ENCODE measurements at places on chromosomes 11 and 22.

- H3K27me3 ChIP-seq, result no peaks in the 10 kb centered on the region
- H3K36me3 ChIP-seq, result no peaks in the 10 kb centered on the region
- DNase-seq, result no peak
- H3K4me1 ChIP-seq, result no peaks in the 10 kb centered on the region
- no peak overlapping the region for H3K27ac ChIP-seq
- H3K4me3 ChIP-seq, result no peak overlapping the region
These were observed 54.0 kb downstream of the C11orf91 start for GRCh38 chr11:33646629-33647028.

GRCh38 chr11:1707751-1708150 lies 10.8 kb downstream of the KRTAP5-6 start:
- H3K4me1 ChIP-seq, result peaks cover 7% of the 10 kb centered on the region
- H3K4me3 ChIP-seq, result no peak overlapping the region
- peaks cover 39% of the 10 kb centered on the region for H3K27me3 ChIP-seq
- H3K27ac ChIP-seq, result no peak overlapping the region
- no peaks in the 10 kb centered on the region for H3K36me3 ChIP-seq

DNA sequence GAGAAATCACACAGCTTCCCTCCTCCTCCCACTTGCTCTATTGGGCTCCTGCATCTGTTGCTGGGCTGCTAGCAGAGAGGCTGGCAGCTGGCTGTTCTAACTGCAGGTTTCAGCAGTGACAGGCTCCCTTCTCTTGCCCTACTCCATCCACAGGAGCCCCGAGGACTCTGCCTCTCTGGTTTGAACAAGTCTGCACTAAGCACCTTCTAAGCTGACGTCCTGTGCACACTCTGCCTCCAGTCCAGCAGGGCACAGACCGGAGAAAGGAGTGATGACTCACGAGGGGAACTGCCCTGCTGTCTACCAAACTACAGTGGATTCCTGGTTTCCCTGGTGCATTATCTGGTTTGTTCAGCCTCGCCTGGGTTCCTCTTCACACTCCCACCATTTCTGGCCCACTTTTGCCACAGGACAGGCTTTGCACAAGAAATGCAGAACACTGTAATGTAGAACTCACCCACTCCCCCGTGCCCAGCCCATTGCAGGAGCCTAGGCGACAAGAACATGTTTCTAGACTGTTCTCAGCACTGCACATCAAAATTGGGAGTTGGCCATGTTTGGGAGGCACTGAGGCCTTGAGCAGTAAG lies 26.0 kb downstream of the IL10RA start:
- peaks cover 1% of the 10 kb centered on the region for H3K4me1 ChIP-seq
- DNase-seq, result no peak
- no peaks in the 10 kb centered on the region for H3K36me3 ChIP-seq
- H3K27ac ChIP-seq, result no peak overlapping the region
- peaks cover 18% of the 10 kb centered on the region for H3K27me3 ChIP-seq

DNA sequence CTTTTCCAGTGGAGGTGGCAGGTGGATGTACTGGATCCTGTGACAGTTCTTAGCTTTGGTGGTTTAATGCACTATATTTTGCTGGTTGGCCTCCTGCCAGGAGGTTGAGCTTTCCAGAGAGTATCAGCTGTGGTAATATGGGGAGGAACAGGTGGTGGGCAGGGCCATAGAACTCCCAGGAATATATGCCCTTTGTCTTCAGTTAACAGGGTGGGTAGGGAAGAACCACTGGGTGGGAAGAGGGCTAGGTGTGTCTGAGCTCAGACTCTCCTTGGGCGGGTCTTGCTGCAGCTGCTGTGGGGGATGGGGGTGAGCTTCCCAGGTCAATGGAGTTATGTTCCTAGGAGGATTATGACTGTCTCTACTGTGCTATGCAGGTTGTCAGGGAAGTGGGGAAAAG lies 203.8 kb downstream of the DLG2 start:
- H3K27ac ChIP-seq, result no peak overlapping the region
- H3K27me3 ChIP-seq, result no peaks in the 10 kb centered on the region
- no peaks in the 10 kb centered on the region for H3K36me3 ChIP-seq
- no peak overlapping the region for H3K4me3 ChIP-seq
- DNase-seq, result no peak

DNA sequence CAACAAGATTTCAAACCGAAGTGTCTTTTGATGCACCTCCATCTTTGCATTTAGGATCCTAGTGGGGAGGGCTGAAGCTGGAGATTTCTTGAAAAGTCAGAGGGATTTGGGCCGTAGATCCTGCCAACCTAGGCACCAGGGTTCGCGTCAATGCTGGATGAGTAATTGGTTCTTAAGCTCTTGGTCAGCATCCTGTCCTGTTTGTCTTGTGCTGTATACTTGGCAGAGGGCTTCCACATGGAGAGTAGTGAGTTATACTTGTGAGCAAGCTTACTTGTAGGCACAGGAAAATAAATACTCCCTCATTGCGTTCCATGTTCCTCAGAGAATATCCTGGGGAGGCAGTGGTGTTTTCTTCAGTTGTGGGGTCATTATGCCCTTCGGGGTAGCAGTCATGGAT lies 12.6 kb downstream of the INSC start:
- peaks cover 12% of the 10 kb centered on the region for H3K27me3 ChIP-seq
- no peak overlapping the region for H3K27ac ChIP-seq
- H3K4me1 ChIP-seq, result no peaks in the 10 kb centered on the region
- no peak overlapping the region for H3K4me3 ChIP-seq
- H3K36me3 ChIP-seq, result no peaks in the 10 kb centered on the region

DNA sequence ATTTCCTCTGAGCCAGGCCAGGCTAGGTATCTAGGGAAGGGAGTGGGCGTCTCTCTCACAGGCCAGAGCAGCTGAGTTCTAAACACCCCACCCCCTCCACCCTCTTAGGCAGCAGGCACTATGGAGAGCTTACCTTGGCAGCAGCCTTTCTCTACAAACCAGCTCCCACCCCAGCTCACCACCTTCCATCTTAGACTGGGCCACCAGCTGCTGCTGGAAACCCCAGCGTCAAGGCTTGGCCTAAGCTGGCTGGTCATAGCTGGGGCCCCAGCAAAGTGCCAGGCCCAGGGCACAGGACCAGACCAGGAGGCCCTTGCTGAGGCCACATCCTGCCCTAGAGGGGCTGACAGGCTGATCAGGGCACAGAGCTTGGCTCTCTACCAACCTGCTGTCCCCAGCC lies 20.2 kb downstream of the SLC22A12 start:
- H3K4me3 ChIP-seq, result no peak overlapping the region
- H3K36me3 ChIP-seq, result no peaks in the 10 kb centered on the region
- peaks cover 20% of the 10 kb centered on the region for H3K27me3 ChIP-seq
- no peak overlapping the region for H3K27ac ChIP-seq
- DNase-seq, result no peak

GRCh38 chr11:68498321-68498720 lies 37.8 kb downstream of the PPP6R3 start:
- no peak overlapping the region for H3K4me3 ChIP-seq
- H3K36me3 ChIP-seq, result no peaks in the 10 kb centered on the region
- no peaks in the 10 kb centered on the region for H3K27me3 ChIP-seq
- H3K27ac ChIP-seq, result no peak overlapping the region
- no peak for DNase-seq

DNA sequence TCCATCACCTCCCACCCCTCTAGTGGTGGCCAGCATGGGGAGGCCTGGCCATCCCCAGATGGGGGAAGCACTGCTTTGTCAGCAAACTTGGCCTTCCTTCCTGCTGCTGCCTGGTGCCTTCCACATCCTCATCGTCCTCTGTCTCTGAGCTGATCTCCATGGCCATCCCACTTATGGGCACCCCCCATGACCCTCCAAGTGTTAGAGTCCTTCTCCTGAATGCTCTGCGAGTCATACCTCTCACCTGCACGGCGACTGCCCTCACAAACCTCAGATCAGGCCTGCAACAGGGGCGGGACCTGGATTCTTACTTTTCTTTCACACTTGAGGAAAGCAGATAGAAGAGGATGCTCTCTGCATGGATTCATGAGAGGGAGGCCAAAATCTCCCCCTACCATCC lies 24.0 kb downstream of the POU2AF1 start:
- H3K27me3 ChIP-seq, result peaks cover 4% of the 10 kb centered on the region
- no peak overlapping the region for H3K4me3 ChIP-seq
- no peak overlapping the region for H3K27ac ChIP-seq
- H3K4me1 ChIP-seq, result peaks cover 52% of the 10 kb centered on the region
- H3K36me3 ChIP-seq, result no peaks in the 10 kb centered on the region

DNA sequence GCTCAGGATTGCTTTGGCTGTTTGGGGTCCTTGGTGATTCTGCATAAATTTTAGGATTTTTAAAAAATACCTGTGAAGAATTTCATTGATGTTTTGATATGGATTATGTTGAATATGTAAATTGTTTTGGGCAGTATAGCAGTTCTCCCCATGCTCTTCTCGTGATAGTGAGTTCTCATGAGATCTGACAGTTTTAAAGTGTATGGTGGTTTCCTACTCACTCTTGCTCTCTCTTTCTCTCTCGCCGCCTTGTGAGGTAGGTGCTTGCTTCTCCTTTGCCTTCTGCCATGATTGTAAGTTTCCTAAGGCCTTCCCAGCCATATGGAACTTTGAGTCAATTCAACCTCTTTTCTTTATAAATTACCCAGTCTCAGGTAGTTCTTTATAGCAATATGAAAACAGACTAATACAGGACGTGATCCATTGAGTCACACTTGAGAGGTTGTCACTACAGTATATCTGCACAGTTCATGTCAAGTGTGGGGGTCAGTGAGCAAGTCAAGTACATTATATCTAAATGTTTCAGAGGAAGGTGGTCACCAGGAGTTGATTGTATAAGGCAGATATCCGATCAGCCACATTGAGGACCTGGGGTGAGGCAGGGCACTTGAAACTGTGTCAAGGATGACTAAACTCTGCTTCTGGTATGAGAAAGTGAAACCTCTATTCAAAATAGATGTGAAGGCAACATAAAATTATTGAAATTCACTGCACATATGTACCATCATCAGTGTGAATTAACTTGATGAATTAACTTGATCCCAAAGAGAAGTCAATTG lies 70.7 kb upstream of the CCDC179 start:
- H3K27me3 ChIP-seq, result no peaks in the 10 kb centered on the region
- peaks cover 18% of the 10 kb centered on the region for H3K4me1 ChIP-seq
- no peak for DNase-seq
- no peak overlapping the region for H3K4me3 ChIP-seq
- no peak overlapping the region for H3K27ac ChIP-seq
- H3K36me3 ChIP-seq, result no peaks in the 10 kb centered on the region

GRCh38 chr22:31144223-31144622 lies 3.9 kb upstream of the PLA2G3 start:
- H3K4me1 ChIP-seq, result peaks cover 2% of the 10 kb centered on the region
- peaks cover 20% of the 10 kb centered on the region for H3K27me3 ChIP-seq
- H3K27ac ChIP-seq, result no peak overlapping the region
- no peaks in the 10 kb centered on the region for H3K36me3 ChIP-seq

DNA sequence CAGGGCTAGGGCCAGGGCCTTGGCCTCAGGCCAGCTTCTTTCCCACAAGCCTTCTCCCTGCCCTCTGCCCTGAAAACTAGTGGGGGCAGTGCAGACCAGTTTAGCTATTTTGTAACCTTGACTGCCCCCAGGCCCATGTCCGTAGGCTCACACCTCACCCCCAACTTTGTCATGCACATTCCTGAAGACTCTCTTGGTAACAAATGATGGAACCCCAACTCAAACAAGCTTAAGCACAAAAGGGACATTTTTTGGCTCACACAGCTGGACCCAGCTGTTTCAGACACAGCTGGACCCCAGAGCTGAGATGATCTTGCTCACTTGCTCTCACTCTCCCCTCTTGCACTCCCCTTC lies 46.6 kb downstream of the KCNQ1OT1 start:
- DNase-seq, result no peak
- peaks cover 4% of the 10 kb centered on the region for H3K4me1 ChIP-seq
- peak overlapping the region; percentile 89 for H3K27ac ChIP-seq
- no peaks in the 10 kb centered on the region for H3K27me3 ChIP-seq
- peaks cover 61% of the 10 kb centered on the region for H3K36me3 ChIP-seq

DNA sequence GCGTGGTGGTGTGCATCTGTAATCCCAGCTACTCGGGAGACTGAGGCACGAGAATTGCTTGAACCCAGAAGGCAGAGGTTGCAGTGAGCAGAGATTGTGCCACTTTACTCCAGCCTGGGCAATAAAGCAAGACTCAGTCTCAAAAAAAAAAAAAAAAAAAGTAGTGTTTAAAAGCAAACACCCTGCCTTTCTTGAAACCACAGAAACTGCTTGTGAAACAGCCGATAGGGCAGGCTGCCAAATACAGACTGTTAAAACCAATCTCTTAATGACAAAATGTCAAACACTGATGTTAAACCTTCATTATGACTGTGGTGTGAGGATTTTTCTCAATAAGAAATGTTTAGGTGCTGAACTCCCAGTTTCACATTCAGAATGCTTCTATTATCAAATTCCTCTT lies 27.3 kb downstream of the MARK2 start:
- peaks cover 24% of the 10 kb centered on the region for H3K4me1 ChIP-seq
- DNase-seq, result no peak
- no peaks in the 10 kb centered on the region for H3K27me3 ChIP-seq

- DNase-seq, result peak; percentile 12
- H3K4me3 ChIP-seq, result no peak overlapping the region
- H3K27ac ChIP-seq, result peak overlapping the region; percentile 92
- peaks cover 5% of the 10 kb centered on the region for H3K27me3 ChIP-seq
These were observed 131.1 kb downstream of the RASSF10 start for GRCh38 chr11:13140028-13140870.

DNA sequence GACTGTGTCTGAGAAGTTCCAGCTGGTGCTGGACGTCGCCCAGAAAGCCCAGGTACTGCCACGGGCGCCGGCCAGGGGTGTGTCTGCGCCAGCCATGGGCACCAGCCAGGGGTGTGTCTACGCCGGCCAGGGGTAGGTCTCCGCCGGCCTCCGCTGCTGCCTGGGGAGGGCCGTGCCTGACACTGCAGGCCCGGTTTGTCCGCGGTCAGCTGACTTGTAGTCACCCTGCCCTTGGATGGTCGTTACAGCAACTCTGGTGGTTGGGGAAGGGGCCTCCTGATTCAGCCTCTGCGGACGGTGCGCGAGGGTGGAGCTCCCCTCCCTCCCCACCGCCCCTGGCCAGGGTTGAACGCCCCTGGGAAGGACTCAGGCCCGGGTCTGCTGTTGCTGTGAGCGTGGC lies 47.9 kb downstream of the GRAMD4 start:
- H3K36me3 ChIP-seq, result peaks cover 6% of the 10 kb centered on the region
- no peak overlapping the region for H3K27ac ChIP-seq
- H3K4me3 ChIP-seq, result no peak overlapping the region
- no peaks in the 10 kb centered on the region for H3K4me1 ChIP-seq
- no peaks in the 10 kb centered on the region for H3K27me3 ChIP-seq
- no peak for DNase-seq

- H3K36me3 ChIP-seq, result no peaks in the 10 kb centered on the region
- H3K27ac ChIP-seq, result no peak overlapping the region
- no peak overlapping the region for H3K4me3 ChIP-seq
- H3K27me3 ChIP-seq, result peaks cover 4% of the 10 kb centered on the region
These were observed 102.9 kb downstream of the MTNR1B start for GRCh38 chr11:93072229-93072914.
